Mucosa of descending colon (tissue), 3 donors: ENCODE measurements at places on chromosomes 4 and X. TPM values are rescaled to one million over a fixed set of nuclear protein-coding genes. Genes with fewer than 3 reads are reported as not detected.

S100G gene
- total RNA-seq = not detected

CFI gene
- 11.8 TPM for total RNA-seq

SSX3 gene
- total RNA-seq = not detected

NUDT11 gene
- total RNA-seq = 0.34 TPM

TRAPPC2 gene
- total RNA-seq = 13.1 TPM

ZDHHC15 gene
- total RNA-seq = 0.48 TPM
